ENCODE measurements at places on chromosomes 12 and 14. TPM values are rescaled to one million over a fixed set of nuclear protein-coding genes. Genes with fewer than 3 reads are reported as not detected.

ACOT6 gene
- not detected for total RNA-seq

SIX6 gene
- 44.8 TPM for total RNA-seq

SSTR1 gene
- total RNA-seq = 3.2 TPM

MYF6 gene
- total RNA-seq = 19.2 TPM

SMOC1 gene
- total RNA-seq = 25.9 TPM

FGF6 gene
- 1.8 TPM for total RNA-seq

Measured in camera-type eye (tissue), 1 donor.